ENCODE measurements at places on chromosomes 7 and 10.

DNA sequence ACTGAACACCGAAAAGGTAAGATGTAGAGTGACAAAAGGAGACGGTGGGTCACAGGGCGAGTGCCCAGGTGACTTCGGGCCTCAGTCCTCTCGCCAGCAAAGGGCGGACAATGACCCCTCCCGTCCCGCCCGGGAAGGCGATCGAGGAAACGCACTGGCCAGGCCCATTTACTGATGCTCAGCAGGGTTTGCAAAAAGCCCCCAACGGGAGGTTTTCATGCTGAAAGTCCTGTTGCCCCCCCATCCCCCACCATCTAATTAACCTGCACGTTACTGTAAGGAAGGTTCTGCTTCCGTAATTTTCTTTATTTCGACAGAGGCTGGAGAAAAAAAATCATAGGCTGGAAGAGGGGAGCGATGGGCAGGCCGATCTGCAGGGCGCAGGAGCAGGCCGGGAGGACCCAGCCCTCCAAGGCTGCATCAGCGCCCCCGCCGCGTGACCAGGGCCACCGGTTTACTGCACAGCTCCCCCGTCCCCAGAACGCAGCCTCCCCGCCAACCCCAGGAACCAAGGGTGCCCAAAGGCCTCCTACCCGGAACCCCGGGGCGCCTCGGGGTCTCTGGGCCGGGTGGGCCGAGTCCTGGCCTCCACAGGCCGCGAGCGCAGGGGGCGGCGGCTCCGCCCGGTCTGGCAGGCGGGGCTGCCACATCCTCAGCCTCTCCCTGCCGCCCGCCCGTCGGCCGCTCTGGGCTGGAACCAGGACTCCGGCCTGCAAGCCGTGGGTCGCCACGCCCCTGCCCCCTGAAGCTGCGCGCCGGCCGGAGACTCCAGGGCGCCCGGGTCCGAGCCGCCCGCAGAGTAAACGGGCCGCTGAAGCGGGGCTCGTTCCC is 613 bp downstream of the OAT start:
- no peak for DNase-seq

DNA sequence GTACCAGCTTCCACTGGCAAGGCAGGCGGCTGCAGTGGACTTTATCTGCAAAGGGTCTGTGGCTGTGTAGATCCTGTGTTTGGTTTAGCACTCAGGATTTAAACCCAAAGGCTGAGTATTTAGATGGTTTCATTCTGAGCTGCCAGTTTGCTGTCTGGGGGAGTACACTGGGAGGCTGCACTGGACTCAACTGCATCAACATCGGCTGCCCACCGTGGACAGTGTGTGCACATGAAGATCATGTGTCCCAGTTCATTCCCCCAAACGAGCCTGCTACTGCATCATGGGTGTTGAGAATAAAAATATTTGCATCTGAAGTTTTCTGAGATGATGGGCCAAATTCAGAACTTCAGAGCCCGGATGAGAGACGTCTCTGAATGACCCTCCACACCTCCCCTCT is 328.6 kb upstream of the SHH start:
- DNase-seq: no peak

DNA sequence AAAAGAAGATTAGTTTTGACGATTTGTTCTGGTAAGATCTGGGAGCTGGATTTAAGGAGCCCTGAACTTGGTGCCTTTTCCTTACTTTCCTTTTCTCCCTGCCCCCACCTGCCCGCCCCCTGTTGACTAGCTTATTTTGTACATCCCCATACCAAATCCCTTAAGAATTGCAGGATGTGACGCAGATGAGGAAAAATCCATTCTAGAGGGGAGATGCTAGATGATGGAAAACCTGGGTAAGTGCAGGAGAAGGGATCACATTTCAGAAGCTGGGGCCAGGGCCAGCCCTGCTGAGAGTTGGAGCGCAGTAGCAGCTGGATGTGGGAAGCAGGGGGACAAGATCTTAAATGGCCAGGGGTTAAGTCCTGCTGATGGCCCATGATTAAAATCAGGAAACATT is 93.9 kb downstream of the CCDC3 start:
- no peak for DNase-seq

GRCh38 chr7:69177941-69178494 is 420.3 kb upstream of the AUTS2 start:
- DNase-seq: no peak

- no peak for DNase-seq
Observed at GRCh38 chr7:91041141-91041540, 223.1 kb upstream of the FZD1 start.

- no peak for DNase-seq
Observed at GRCh38 chr10:70494966-70495365, 16.4 kb downstream of the PALD1 start.

DNA sequence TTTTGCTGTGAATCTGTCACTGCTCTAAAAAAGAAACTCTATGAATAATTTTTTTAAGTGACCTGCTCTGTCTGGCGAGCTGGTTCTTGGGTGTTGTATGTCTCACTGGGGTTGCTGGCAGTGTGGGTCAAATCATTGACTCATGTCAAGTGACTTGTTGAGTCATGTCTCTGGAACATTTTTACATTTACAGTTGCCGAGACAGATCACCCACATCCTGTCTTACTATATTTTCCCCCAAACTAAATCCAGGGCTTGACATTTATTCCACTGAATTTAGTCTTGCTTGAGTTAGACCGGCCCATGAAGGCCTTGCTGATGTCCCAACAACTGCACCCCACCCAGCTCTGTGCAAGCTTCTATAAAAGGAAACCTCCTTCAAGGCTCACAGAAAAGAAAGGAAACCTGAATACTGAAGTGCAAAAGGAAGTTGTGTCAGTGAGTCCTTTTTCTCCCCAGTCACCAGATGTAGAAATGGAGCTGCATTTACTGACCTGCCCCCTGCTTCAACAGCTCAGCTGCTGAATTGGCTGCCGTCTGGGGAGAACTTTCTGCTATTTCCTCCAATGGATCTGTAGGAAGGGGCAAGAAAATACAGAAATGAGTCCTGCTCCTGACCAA is 290.3 kb downstream of the TNS3 start:
- no peak for DNase-seq

GRCh38 chr10:28294169-28294532 is 8.7 kb downstream of the MPP7 start:
- DNase-seq: no peak

DNA sequence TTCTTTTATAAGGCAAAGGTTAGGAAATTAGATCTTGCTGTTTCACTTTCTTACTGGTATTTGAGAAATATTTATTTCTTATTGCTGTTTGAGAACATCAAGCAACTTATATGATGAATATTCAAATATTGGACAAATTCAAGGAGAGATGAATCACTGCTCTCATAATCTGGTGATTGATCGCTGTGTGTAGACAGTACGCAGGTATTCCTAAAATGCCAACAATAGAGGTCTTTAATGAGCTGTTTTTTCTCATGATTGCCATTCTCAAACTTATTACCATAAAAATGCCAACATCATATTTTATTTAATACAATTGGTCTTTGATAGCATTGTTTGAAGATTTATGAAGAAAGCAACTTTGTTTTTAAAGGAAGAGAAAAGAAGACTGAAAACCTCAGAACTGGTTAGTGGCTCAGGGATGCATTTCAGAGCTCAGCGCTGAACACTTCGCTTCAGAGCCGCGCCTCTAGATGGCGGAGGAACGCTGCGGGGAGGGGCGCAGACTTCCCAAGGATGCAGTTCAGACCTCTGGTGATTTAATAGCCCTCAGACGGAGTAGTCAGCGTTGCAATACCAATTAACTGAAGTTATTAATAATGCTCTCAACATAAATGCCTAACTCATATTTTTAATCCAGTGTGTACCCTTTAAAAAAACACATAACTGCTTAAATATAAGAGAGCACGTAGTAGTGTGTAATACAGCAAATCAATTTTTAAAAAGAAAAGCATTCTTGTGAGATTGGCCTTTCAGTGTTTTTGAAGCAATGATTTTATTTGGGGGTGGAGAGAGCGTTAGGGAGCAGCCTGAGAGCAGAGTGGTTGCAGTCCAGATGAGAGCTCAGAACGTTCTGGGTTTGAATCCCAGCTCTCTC is 38.5 kb upstream of the STEAP4 start:
- DNase-seq: no peak

DNA sequence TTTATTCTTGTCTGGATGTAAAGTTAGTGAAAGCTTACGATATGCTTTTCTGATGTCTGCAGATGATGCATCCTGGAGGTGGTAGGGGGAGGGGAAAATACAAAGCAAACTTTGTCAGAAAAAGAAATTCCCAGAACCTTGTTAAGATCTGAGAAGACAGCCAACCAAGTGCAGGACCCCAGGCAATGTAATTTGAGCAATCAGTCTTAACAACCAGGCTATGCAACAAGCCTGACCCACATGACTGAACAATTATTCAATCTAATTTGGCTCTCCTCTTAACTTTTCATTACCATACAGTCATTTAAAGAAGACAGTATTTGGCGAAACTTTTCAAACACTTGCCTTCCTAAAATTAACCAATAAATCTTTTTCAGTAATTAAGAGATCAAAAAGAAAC is 74.5 kb downstream of the DNAJC1 start:
- no peak for DNase-seq

- DNase-seq: no peak
Observed at GRCh38 chr7:2687338-2687869, 598 bp upstream of the AMZ1 start.

DNA sequence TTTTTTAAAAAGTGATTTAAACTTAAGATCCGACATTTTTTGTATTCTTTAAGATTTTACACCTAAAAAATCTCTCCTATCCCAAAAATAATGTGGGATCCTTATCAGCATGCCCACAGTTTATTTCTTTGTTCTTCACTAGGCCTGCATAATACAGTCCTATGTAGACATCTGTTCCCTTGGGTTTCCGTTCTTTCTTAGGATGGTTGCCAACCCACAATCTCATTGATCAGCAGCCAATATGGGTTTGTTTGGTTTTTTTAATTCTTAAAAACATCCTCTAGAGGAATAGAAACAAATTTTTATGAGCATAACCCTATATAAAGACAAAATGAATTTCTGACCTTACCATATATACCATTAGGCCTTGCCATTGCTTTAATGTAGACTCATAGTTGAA is 8.4 kb upstream of the HBP1 start:
- no peak for DNase-seq

GRCh38 chr7:23721456-23721855 is 11.4 kb downstream of the STK31 start:
- DNase-seq: no peak

DNA sequence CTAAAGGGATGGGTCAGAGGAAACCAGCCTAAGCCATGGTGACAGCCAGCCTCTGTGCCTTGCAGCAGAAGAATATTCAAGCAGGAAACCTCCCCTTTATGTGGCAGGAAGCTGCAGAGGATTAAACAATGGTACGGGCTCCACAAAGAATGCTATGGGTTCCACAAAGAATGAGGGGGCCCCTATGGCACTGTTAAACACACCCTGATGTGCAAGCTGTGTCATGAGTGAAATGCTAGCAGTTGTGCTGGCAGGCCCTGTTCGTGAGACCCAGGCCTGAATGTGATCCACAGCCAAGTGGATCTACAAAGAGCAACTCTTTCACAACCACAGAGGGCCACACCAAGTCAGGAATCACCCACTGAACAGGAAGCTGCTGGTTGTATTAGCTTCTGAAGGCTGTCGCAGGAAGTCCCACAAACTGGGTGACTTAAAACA is 68.9 kb downstream of the MYOF start:
- DNase-seq: no peak

- no peak for DNase-seq
Observed at GRCh38 chr10:78306358-78306757, 272.7 kb downstream of the RPS24 start.

- no peak for DNase-seq
Observed at GRCh38 chr10:124033887-124034218, 59.5 kb downstream of the CHST15 start.

DNA sequence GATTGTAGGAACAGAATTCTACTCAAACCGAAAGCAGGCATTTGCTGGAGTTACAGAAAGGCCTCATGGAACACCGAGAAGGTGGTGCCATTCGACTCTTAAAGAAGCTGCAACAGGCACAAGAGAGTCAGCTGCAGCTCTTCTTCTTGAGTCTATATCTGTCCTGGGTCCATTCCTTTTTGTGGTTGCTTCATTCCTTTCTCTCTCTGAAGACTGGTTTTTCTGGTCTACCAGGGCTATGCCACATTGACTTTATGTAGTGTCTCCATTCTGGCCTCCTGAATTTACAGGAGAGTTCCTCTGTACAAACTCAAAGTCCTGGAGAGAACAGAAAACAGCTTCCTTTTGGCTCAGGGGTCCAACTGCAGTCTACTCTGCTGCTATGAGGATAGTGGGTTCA is 132.8 kb downstream of the CFTR start:
- DNase-seq: no peak

DNA sequence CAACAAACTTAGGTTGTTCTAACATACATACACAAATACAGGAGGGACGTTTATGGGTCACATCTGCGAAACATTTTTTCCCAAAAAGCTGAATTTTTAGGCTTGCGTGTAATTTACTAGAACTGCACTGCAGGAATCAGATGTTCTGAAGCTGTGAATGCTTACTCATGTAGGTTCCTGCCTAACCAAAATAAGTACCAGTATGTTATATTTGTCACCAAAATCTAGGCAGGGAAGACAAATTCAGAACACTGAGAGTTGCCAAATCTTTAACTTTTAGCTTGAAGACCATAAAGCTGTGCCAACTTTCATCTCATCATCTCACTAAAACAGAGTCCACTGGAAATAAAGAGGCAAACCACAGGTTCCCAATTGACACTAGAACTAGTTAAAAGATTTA is 5.7 kb downstream of the UBE2H start:
- DNase-seq: no peak

Measured in stimulated activated CD8-positive, alpha-beta memory T cell treated with anti-CD3 and anti-CD28 coated beads, Interleukin-2, amount 100 ng/mL, for 1 hour (primary cell).